Fibroblast of villous mesenchyme (primary cell): ENCODE measurements at places on chromosomes 7 and 10. TPM values are rescaled to one million over a fixed set of nuclear protein-coding genes. Genes with fewer than 3 reads are reported as not detected.

DNA sequence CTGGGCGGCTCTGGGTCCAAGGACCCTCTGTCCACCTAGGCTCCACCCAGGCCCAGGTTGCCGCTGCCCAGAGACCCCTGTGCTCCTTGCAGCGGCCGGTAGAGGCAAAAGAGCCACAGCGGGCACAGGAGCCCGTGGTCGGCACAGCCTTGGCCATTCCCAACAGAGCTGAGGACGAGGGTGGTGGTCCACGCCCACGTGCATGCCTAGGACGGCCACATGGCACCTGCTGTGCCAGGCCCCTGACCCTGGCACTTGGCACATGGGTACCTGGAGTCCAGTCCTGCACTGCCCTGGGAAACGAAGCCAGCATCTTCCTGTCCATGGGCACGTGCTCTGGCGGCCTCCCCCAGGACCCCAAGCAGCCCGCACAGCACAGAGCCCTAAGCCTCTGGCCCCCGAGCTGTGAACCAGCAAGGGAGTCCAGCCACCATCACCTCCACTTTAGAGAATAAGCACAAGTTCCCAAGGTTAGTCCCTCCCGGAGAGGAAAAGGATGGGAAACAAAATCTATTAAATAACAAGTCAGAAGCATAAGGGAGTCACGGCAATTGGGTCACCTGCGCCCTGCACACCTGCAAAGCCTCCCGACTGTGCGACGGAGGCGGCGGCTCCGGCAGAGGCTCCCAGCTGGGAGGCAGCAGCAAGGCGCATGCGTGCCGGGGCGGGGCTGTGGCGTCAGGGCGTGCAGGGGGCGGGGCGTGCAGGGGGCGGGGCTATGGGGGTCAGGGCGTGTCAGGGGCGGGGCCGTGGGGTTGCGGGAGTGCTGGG, 59.1 kb downstream of the STK32C start:
- peak; percentile 23 for DNase-seq

GRCh38 chr7:154928136-154929005, 74.6 kb downstream of the PAXIP1 start:
- peak; percentile 98 for DNase-seq

DNA sequence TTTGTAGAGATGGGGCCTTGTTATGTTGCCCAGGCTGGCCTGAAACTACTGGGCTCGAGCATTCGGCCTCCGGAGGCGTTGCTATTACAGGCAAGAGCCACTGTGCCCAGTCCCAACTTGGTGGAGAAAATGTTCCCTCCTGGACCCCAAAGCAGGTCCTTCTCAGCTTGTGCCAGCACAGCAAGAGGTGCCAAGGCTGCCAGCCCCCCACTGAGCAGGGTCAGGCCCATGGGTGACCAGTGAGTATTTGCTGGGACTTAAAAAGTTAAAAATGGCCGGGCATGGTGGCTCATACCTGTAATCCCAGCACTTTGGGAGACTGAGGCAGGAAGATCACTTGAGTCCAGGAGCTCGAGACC, 4.6 kb downstream of the MAFK start:
- no peak for DNase-seq

- DNase-seq: no peak
These were observed 1.2 kb downstream of the CCM2 start for GRCh38 chr7:45001138-45001694.

GRCh38 chr7:77958436-77958835, 159.9 kb downstream of the PHTF2 start:
- no peak for DNase-seq

DNA sequence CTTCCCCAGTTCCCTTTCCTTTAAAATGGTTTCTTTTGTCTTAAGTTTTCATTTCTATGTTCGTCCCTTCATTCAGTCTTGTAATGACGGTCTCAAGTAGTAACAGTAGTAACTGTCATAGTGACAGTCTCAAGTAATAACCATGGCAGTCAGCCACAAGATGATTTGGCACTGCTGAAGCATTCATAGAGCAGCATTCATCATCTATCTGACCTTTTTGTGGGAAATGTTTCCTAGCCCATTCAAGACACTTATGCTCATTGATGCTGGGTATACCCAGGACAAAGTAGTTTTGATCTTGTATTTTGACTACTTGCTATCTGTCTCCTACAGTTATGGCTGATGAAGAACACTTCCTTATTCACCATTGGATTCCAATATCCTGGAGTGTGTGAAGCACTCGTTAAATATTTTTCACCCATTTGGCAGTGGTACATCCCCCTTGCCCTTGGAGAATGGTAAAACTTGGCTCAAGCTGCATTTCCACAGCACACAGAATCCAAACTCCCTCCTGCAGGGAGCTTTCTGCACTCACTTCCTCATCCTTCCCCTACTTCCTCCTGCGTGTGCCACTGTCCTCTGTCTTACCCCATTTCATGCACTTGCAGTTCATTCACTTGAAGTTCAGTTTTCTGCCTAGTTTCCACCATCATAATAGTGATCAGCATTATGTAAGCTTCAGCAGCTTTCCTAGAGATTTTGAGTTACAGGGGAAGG, 19.0 kb downstream of the GIMAP4 start:
- DNase-seq: no peak

DNA sequence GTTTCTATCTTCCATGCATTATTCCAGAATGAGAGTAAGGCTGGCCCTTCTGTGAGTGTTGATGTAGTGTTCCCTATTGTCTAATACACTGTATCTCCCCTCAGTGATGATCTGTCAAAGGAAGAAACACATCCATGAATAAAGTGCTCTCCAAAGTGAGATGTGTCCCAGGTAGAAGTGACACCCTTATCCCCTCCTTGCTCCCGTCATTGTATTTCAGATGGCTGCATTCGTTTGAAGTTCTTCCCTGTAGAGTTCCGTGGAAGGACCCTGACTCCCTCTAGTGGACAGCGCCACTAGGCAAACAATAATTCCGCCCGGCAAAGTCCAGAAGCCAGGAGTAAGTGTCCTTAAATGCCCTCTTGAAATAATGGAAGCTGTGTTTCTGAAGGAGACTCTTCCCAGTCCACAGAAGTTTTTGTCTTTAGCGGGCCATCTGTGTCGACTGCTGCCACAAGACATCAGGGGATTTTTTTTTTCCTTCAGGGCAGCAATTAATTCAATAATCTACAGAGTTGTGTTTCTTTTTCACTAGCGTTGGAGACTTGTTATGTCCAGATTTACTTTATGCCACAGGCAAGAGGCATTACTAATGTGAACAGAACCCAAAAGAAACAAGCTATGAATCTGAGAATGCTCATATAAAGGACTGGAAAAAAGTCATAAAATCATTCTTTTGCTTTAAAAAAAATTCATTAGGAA, 64.6 kb downstream of the THNSL1 start:
- DNase-seq: peak; percentile 89

GRCh38 chr10:28295336-28295735, 7.5 kb downstream of the MPP7 start:
- DNase-seq: no peak

The HACD1 gene
- total RNA-seq: 43.2 and 102 TPM in 2 replicates
